Epithelial cell of esophagus (primary cell): ENCODE measurements at places on chromosomes 7 and 10.

- no peak for DNase-seq
Measured at GRCh38 chr7:129055294-129055816, 444 bp upstream of the TNPO3 start.

GRCh38 chr10:61830846-61831273, 70.6 kb upstream of the ARID5B start:
- no peak for DNase-seq

- DNase-seq = no peak
Measured at GRCh38 chr7:29170781-29171180, 23.8 kb upstream of the CHN2 start.

- DNase-seq = peak; percentile 29
Measured at GRCh38 chr10:71952745-71953144, 11.4 kb upstream of the CHST3 start.

DNA sequence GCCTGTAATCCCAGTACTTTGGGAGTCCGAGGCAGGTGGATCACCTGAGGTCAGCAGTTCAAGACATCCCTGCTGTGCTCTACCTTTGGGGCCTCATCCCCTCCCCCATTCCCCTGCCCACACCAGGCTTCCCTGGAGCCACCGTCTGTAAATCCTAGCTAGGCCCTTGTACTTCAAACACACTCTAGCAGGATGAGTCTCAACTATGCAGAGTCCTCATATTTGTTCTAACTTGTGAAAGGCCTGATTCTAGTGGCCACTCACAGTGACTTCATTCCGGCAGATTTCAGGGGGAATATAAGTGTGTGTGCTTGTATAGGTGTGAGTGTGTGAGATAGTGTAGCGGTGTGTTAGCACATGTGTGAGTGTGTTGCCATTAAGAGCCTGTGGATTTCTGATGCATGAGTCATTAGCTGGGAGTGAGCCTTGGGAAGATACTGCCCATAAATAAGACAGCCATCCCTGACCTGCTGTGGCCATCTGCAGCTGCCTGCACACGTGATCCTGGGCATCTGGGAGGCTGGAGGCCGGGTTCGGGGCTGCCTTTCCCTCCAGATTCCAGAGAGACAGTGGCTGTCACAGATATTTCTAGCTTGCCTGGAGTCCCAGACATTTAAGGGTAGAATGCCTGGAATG, 1.7 kb upstream of the NEURL1 start:
- DNase-seq = peak; percentile 88
